Stimulated activated CD8-positive, alpha-beta memory T cell treated with anti-CD3 and anti-CD28 coated beads, Interleukin-2, amount 100 ng/mL, for 48 hours (primary cell): ENCODE measurements at places on chromosomes 3 and 15.
A peak's percentile ranks its signal among the peaks of the same experiment; 100 is the strongest.

DNA sequence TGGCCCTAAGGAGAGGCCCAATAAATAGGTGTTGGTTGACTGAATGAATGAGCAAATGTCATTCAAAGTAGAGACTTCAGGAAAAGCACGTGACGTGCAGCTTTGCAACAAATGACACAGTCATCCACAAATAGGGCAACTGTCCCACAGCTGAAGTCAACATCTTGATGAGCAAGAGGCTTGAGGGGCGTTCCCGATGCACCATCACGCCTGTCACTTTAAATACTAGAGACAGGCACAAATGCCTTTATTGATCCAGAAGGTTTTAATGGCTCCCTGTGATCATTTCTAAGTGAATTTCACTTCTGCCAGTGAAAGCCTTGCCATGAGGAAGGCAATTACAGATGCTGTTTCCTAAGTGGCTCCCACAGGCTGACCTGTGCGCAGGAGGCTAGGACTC, 43.6 kb downstream of the ABTB1 start:
- DNase-seq, result no peak

- DNase-seq, result no peak
Observed at GRCh38 chr3:149162007-149162406, 32.6 kb downstream of the HPS3 start.

GRCh38 chr3:8052659-8053058, 449.0 kb upstream of the LMCD1 start:
- no peak for DNase-seq

DNA sequence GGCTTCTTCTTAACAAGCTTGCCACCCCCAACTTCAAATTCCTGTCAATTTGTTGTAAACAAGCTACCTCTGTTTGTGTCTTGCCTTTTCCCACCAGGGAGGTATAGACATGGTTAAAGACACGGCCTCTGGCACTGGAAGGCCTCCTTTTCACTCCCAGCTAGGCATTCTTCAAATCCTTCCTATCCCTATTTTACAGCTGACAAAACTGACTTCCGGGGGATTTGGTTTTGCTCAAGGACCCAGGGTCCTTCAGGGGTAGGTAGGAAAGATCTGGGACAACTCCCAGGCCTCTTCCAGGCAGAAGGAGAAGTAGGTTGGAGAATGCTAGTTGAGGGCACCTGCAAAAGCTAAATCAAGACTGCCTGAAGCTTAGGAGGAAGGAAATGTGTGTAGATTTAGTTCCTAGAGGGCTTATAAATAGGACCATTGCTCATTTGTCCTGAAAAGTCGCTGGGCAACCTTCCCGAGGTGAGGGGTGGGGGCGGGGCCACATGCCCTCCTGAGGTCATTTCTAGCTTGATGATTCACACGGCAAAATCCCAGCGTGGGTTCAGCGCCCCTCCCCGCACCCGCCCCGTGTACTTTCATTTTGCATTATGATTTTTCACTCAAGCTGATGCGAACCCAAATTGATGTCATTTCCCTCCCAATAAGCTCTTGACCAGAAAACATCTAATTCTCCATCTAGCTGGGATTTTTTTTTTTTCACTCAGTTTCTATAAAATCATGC, 365.5 kb downstream of the SHQ1 start:
- DNase-seq, result peak; percentile 82

DNA sequence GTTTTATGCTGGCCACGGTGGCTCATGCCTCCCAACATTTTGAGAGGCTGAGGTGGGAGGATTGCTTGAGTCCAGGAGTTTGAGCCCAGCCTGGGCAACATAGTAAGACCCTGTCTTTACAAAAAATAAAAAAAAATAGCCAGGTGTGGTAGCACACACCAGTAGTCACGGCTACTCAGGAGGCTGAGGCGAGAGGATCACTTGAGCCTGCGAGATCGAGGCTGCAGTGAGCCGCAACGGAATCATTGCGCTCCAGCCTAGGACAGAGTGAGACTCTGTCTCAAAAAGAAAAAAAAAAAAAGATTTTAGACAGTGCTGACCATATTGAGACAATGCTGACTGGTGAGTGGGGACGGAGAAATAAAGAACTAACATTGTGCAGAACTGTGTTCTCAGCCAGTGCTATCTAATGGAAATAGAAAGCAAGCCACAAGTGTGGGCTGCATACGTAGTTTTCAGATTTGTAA, 67.2 kb downstream of the ST6GAL1 start:
- DNase-seq, result no peak

DNA sequence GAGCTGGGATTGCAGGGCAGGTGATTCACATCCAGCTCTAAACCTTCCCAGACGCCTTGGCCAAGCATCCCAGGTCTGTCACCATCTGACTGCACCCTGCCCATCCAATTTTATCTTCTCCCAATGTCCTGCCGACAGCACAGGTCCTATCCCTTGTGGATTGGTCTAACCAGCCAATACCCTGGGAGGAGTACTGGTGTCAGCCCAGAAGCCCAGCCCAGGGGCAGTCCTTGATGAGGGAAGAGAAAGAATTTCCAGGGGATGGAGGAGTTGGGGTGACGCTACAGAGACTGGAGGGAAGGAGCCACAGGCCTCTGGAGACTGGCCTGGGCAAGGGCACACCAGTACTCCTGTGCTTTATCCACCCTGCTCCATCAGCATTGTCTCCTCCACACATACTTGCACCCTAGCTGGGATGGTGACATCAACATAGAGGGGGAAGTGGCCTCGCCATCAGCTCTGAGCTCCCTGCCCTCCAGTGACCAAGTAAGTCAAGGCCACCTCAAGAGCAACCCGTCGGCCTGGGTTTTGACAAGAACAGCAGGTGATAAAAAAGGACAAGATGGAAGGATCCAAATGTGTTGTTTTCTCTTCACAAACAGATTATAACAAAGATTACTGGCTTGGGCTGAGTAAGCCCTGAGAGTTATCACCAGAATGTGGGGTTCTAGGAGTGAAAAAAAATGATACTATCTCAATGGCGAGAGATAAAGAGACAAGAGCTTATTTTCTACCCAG, 114.6 kb downstream of the AQP9 start:
- no peak for DNase-seq

DNA sequence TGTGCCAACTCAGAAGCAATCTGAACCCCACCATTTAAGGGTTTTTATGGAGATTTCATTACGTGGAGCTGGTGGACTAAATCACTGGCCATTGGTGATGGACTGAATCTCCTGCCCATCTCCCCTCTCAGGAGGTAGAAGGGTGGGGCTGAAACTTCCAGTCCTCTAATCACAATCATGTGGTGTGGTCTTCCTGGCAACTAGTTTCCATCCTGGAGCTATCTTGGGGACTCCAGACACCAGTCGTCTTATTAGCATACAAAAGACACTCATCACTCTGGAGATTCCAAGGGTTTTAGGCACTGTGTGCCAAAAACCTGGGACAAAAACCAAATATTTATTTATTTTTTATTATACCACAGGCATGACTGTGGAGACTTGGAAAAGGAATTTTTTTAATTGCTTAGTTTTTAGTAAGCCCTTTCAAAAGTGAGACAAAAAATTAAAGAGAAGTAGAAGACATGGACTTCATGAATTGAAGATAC, 203.6 kb downstream of the WNT5A start:
- DNase-seq, result no peak

DNA sequence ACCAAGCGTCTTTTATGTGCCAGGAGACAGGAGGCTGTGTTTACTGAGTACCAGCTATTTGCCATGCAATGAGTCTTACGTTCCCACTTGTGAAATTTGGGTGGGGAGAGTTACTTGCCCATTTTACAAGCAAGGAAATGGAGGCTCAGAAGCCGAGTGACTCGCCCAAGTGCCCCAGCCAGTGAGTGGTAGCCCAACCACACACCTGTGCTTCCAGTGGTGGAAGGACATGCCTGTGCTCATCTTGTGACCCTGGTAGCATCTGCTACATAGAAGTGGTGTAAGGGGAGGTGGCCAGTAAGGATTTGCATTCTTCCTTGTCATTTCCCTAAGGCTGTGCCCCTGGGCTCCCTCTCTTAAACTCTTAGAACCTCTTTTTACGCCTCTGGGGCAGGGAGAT, 49.3 kb downstream of the FBLN2 start:
- DNase-seq, result no peak
